LHCN-M2 (cell line): ENCODE measurements at places on chromosomes 5 and 9. TPM values are rescaled to one million over a fixed set of nuclear protein-coding genes. Genes with fewer than 3 reads are reported as not detected.

DNA sequence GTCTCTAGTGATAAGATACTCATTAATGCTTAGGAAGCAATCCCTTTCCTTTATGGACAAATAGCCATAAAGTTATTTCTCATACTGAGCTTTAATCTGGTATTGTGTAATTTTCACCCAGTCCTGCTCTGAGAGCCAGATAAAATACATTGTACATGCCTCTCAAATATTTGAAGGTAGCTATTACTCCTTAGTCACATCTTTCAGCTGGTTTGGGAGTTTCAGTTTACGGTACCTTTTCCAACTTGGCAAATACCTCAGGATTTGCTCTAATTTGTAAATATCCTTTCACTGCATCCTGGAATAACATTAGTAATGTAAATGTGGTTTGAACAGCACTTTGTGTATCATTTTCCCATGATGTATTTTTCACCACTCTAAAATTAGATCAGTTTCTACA is 47.4 kb downstream of the ABHD17B start:
- no peak for DNase-seq

GRCh38 chr5:78533356-78533755 is 115.2 kb downstream of the LHFPL2 start:
- DNase-seq = peak; percentile 48

- no peak for DNase-seq
Measured at GRCh38 chr9:120454467-120454866, 125.5 kb downstream of the CDK5RAP2 start.

DNA sequence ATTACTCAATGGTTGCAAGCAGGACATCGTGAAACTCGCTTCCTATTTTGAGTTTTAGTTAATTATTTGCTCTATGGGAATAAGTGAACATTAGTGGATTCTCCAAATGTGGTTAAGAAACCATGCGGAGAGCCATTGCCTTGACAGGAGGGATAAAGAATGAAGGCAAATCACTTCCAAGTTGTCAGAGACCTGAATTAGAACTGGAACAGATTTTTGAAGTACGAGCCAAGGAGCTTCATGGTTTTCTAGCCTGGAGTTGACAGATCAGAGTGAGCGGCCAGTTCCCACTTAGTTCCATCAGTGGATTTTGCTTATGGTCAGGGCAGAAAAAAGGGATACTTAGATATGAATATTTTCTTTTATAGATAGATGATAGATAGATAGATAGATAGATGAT is 171.4 kb upstream of the CDH10 start:
- DNase-seq = no peak

GRCh38 chr5:171397190-171397589 is 9.5 kb downstream of the NPM1 start:
- no peak for DNase-seq

- DNase-seq = no peak
Measured at GRCh38 chr9:86634501-86634900, 280.3 kb upstream of the TUT7 start.

DNA sequence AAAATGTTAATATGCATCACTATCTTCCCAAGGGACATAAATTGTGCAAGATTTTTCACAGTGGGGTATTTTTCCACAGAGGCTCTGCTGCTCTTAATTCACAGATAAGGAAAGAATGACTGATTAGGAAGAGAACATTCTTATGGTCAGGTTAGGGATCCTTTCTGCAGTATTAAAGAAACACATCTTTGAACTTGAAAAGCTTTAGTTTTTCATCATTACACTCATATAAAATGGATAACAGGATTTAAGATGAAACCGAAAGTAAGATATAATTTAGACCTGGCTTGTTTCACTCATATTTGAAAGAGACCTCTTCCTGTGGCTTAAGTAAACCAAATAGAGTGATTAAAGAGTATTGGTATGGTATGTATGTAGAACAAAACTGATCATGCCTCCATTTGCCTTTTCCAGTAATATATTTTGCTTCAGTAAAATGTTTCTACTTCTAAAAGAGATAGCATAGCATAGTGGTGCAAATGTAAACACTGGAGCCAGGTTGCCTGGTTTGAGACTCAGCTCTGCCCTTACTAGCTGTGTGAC is 160.0 kb downstream of the PRR16 start:
- DNase-seq = peak; percentile 44

GRCh38 chr9:117958726-117959125 is 254.5 kb downstream of the TLR4 start:
- DNase-seq = no peak

- DNase-seq = no peak
Measured at GRCh38 chr9:14211564-14211963, 102.4 kb downstream of the NFIB start.

GRCh38 chr5:19855931-19856330 is 132.1 kb downstream of the CDH18 start:
- peak; percentile 25 for DNase-seq

DNA sequence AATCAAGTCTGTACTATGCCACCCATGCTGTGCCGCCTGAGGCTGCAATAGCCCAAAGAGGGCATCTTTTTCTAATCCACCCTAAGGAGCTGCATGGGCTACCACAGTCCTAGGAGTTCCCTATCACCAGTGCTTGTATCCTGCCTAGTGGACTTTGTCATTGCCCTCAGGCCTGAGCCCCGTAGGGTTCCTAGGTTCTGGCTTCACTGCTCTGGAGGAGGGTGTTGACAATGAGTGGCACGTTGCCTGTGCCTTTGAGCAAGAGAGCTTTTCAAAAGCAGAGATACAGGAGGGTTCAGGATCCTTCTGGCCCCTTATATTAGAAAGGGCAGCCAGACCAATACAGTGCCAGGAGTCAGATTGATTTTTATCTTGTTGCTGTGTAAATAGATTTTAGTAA is 93.0 kb downstream of the PRDM6 start:
- DNase-seq = no peak

DNA sequence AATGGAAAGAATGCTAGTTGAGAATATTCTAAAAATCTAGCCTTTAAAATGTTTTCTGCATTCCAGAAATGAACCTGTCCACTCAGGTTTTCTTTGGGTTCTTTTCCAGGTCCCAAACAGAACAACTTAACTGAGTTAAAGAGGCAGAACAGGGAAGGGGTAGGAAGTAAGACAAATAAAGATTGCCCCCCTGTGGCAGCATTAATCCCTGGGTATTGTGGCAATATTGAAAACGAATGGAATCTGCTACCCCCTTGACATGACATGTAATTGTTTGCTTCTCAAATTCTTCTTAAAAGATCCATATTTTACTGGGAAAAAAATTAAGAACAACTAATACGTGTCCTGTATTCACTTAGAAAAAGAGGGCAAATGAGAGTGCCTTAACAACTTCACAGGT is 9.3 kb upstream of the RBM22 start:
- DNase-seq = no peak

DNA sequence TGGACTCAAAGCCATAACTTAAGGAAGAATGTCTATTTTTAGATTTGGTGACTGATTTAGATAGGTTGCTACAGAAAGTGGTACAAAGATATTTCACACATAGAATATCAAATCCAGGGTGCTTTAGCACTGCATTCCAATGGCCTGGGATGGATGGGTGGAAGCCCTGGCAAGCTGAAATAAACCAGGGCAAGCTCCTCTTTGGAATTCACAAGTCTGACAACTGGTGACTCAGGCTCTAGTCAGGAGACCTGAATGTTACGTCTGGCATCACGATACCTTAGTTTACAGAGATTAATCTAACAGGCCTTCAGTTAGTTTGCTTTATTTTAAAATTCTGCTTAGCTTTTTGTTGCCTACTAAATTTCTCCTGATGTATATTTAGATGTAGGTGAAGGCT is 144.0 kb downstream of the TMC1 start:
- peak; percentile 35 for DNase-seq

DNA sequence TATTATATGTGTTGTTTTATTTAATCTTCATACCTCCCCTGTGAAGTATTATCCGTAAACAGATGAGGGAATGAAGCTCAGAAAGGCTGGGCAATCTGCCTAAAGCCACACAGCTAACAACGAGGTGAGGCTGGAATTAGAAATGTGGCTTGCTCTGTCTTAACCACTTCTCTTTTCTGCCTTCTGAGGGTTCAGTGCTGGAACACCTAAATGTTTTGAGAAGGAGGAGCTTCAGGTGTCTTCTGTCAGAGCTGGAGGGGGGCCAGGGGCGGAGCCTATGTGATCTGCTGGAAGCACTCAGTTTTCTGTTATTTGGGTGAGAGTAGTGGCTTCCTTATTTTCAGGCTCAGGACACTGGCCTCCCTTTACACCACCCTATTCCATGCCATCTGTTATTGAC is 35.0 kb upstream of the ARAP3 start:
- no peak for DNase-seq

GRCh38 chr9:111001526-111001925 is 36.7 kb downstream of the LPAR1 start:
- DNase-seq = no peak

DNA sequence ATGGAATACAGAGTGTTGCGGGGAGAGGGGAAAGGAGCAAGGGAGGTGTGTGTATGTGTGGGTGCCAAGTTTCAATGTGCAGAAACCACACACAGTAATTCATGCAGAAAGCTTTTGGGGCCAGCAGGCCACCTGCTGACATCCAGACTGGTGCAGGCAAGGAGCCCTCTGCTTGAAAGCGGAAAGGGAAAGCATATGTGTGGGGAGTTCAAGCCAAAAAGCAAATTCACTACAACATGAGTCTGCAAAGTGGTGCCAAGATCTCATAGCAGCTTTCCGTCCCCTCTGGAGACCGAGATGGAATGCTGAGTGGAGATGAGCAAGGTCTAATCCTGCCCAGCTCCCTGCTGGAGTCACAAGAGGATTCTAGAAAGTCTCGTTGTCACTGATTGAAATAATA is 159.7 kb upstream of the VLDLR start:
- no peak for DNase-seq

GRCh38 chr5:175464942-175465233 is 13.5 kb upstream of the SFXN1 start:
- DNase-seq = no peak

DNA sequence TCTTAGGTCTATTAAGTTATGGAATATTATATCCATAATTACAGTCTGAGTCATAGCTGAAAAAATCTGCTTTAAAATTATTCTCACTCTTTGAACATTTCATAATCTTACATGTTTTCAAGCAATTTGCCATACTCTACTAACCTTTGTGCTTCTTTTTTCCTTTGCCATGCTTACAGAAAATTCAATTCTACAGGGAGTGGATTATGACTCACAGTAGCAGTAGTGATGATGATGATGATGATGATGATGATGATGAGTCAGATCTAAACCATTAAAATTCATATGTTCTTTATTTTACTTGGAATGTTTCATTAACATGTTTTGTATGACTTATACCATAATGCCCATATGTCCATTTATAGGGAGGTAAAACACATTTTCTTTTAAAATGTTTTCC is 207.1 kb downstream of the VPS13A start:
- peak; percentile 68 for DNase-seq

DNA sequence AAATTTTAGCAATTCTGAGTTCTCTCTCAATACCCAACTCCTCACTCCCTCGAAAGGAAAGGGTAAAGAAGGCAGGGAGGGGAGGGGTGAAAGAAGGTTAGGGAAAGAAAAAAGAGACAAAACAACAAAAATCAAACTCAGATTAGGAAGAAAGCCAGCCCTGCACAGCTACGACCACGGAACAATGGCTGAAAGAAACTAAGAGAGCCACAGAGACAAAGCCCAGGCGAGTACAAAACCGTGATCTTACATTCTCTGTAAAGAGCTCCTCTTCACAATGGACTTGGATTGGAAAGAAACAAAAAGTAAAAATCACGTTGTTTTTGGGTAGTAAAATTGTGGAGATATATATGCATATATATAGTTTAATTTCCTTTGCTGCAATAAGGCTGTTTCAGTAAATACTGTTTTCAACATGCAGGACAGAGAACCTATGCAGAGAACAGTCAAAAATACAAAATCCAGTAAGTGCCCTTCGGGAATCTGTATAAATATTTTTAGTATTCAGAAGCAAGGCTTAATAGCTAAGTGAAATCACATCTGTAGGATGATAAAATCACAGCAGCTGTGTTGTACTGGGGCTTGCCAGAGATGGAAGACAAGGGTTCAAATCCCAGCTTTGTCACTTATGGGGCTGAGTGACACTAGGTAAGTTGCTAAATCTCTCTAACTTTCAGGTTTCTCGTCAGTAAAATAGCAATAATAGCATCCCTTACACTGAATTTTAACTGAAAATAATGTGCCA is 16.9 kb downstream of the PSMB7 start:
- no peak for DNase-seq

DNA sequence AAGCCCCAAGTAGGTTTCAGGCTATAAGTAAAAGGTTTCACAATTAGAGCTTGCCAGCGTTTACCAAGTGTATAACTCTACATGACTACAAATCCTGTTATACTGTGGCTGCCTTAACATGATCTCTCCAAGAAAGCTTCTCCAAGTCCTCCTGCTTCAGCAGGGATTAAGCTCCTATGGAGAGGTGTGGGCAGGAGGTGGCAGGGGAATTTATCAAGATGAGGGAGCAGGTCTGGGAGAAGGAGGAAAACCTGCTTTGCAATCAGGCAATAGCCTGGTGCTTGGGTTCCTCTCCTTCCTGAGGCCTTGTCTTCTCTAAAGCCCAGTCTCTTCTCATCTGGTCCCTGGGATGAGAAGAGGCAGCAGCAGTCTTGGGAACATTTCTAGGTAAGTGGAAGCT is 135.2 kb downstream of the TSSK1B start:
- no peak for DNase-seq

GRCh38 chr5:64869419-64869818 is 100.7 kb downstream of the CWC27 start:
- DNase-seq = peak; percentile 87

DNA sequence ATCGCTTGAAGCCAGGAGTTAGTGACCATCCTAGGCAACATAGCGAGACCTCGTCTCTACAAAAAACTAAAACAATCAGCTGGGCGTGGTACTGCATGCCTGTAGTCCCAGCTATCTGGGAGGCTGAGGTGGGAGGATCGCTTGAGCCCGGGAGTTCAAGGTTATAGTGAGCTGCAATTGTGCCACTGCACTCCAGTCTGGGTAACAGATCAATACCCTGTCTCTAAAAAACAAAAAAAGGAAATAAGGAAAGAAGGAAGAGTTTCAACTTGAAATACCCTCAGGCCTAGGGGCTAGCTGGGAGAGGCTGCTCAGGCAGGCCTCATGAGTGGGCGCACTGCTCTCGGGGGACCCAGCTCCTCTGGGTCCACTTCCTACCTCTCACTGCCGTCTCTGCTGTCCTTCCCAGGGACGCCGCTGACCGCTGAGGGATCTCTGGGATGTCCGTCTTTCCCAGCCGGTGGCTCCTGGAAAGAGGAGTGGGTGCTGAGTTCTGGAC is 56.4 kb downstream of the PRRT1B start:
- no peak for DNase-seq

- DNase-seq = no peak
Measured at GRCh38 chr9:128114326-128115186, 13.0 kb downstream of the PTGES2 start.

The AK8 gene
- total RNA-seq = 0.13 TPM in 1 of 2 replicates, not detected in the other

The RAI14 gene
- 64.1 and 72.7 TPM in 2 replicates for total RNA-seq

The SLC6A19 gene
- total RNA-seq = not detected in 2 replicates

The CNTLN gene
- total RNA-seq = 10.3 and 15.1 TPM in 2 replicates

The FAM163B gene
- total RNA-seq = not detected in 2 replicates

The SLC25A2 gene
- 0.17 TPM in 1 of 2 replicates, not detected in the other for total RNA-seq

The TMEM252 gene
- not detected in 2 replicates for total RNA-seq

The ABCA1 gene
- 2.9 and 12.2 TPM in 2 replicates for total RNA-seq

The PPP2R2B gene
- 0.75 and 1.0 TPM in 2 replicates for total RNA-seq
